ENCODE measurements at places on chromosomes 5 and 9.

GRCh38 chr5:111427762-111428161, 84.6 kb downstream of the STARD4 start:
- no peak for DNase-seq

- no peak for DNase-seq
Measured at GRCh38 chr9:83204047-83204446, 141.1 kb upstream of the RASEF start.

- DNase-seq, result no peak
Measured at GRCh38 chr5:79699763-79700400, 10.2 kb downstream of the CMYA5 start.

- no peak for DNase-seq
Measured at GRCh38 chr9:19757745-19758144, 31.1 kb downstream of the SLC24A2 start.

- no peak for DNase-seq
Measured at GRCh38 chr5:16931334-16932110, 4.6 kb downstream of the MYO10 start.

- no peak for DNase-seq
Measured at GRCh38 chr9:123048748-123049147, 15.3 kb downstream of the GPR21 start.

DNA sequence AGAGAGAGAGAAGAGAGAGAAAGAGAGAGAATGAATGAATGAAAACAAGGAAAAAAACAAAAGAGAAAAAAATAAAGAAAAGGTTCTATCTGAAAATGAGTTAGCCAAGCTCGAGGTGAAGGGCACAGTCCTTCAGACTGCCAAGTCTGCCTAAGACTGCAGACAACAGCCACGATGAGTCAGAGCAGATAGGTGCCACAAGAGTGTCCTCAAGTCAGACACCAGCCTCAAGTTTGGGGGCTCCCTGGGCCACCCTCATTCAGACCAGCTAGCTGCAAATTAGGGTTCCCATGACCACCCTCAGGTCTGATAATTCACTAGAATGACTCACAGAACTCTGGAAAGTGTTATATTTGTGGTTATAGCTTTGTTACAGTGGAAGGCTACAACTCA, 13.9 kb upstream of the HABP4 start:
- DNase-seq, result no peak

DNA sequence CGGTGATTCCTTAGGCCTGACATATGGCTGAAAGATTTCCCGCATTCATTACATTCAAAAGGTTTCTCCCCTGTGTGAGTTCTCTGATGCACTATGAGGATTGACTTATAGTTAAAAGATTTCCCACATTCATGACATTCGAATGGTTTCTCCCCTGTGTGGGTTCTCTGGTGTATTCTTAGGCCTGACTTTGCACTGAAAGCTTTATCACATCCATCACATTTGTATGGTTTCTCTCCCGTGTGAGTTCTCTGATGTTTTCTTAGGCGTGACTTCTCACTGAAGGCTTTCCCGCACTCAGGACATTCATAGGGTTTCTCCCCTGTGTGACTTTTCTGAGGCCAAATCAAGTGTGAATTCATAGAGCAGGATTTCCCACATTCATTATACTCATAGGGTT, 35.8 kb downstream of the ZNF782 start:
- DNase-seq, result no peak

GRCh38 chr5:133297293-133297692, 245.5 kb downstream of the HSPA4 start:
- no peak for DNase-seq

GRCh38 chr5:93622240-93622885, 39.3 kb downstream of the NR2F1 start:
- no peak for DNase-seq

GRCh38 chr5:146249801-146250200, 46.4 kb downstream of the RBM27 start:
- DNase-seq, result no peak

GRCh38 chr5:126693806-126694205, 83.1 kb upstream of the LMNB1 start:
- DNase-seq, result no peak

DNA sequence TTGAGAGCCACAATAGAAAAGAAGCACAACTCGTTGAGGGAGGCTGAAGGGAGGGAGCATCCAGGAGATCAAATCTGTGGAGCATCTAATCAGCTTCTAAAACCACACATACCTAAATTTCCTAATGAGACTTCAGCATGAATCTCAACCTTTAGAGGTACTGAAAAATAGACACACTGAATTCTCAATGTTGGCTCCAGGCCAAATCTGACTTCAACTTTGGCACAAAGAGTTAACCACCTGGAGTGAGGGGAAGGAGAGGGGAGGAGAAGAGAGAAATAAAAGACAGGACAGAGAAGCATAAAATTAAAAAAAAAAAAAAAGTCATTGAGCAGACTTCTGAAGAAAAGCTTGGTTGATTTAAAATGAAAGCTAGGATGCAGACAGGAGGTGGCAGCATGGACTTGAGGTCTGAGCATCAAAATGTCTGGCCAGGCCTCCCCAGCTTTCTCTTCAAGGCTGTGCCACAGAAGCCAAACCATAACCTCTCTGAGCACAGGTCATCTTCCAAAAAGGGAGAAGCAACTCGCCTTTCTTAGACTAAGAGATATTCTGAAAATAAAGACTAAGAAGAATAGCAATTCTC, 205.6 kb downstream of the DENND1A start:
- no peak for DNase-seq

- no peak for DNase-seq
Measured at GRCh38 chr5:78235289-78235688, 59.2 kb downstream of the AP3B1 start.

DNA sequence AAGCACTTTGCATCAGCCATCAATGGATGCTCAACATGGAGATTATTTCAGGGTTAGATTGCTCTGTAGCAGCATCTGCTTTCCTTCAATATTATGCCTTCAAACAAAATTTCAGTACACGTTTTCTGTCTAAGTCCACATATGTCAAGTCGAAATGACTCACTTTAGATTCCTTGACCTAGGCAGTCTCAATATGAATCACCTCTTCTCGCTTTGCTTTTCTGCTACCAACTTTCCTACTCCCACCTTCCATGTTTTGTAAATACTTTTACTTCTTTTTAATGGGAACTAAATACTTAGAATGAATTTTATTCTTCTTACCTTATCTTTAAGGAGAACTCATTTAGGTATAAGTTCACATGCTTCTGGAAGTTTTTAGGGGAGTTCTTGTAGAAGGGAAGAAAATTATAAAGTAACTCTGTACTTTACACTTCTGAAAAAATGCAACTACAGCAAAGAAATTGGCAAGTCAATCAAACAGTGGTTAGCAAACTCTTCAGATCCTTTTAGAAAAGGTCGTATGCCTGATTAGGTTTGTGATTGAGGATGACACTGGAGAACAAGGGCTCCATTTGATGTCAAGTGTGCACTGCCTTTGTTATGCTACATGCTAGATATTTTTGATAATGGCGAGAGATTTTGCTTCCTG, 478.5 kb upstream of the SMARCA2 start:
- DNase-seq, result no peak

- DNase-seq, result no peak
Measured at GRCh38 chr5:65696892-65697291, 25.0 kb downstream of the SGTB start.

DNA sequence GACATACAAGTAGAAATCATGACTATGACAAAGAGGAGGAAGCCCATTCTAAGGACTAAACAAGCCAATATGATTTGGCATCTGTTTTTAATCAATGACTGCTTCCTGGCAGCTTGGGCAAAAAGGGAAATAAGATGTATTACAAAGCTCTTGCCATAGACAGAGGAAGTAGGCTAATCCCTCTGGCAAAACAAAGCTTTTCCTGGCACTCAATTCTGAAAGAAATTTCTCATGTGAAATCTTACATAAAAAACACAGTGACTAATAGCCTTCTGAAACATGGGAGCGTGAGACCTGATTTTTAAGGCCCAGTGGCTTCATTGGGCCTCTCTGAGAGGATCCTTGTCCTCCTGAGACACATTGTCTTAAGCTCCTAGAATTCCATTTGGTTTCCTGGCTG, 93.6 kb downstream of the COL23A1 start:
- DNase-seq, result no peak

GRCh38 chr5:62779010-62779422, 200.4 kb downstream of the LRRC70 start:
- peak; percentile 63 for DNase-seq
